Body of pancreas (tissue), 4 donors: ENCODE measurements at places on chromosomes 6 and 20. TPM values are rescaled to one million over a fixed set of nuclear protein-coding genes. Genes with fewer than 3 reads are reported as not detected.

The SLC22A2 gene
- not detected for total RNA-seq

The FBXO30 gene
- 5.4 TPM for total RNA-seq

The ME1 gene
- total RNA-seq, result 10.4 TPM

The GNRH2 gene
- total RNA-seq, result not detected

The SAMHD1 gene
- 87.7 TPM for total RNA-seq

The AIG1 gene
- 13.5 TPM for total RNA-seq

GRCh38 chr6:165668951-165669350, 5.9 kb upstream of the PDE10A start:
- peaks cover 17% of the 10 kb centered on the region for H3K27me3 ChIP-seq
- H3K36me3 ChIP-seq, result no peaks in the 10 kb centered on the region
- no peak for DNase-seq
- peaks cover 5% of the 10 kb centered on the region for H3K4me1 ChIP-seq

GRCh38 chr20:52783769-52784168, 188.4 kb upstream of the TSHZ2 start:
- H3K27ac ChIP-seq, result no peak overlapping the region
- DNase-seq, result no peak
- no peak overlapping the region for H3K4me3 ChIP-seq
- no peaks in the 10 kb centered on the region for H3K4me1 ChIP-seq

- no peaks in the 10 kb centered on the region for H3K36me3 ChIP-seq
- H3K4me3 ChIP-seq, result no peak overlapping the region
- H3K4me1 ChIP-seq, result no peaks in the 10 kb centered on the region
- peak overlapping the region; percentile 60 for H3K27ac ChIP-seq
Measured at GRCh38 chr6:14876778-14877613, 368.9 kb upstream of the JARID2 start.
